ENCODE measurements at places on chromosomes 2 and 18.

DNA sequence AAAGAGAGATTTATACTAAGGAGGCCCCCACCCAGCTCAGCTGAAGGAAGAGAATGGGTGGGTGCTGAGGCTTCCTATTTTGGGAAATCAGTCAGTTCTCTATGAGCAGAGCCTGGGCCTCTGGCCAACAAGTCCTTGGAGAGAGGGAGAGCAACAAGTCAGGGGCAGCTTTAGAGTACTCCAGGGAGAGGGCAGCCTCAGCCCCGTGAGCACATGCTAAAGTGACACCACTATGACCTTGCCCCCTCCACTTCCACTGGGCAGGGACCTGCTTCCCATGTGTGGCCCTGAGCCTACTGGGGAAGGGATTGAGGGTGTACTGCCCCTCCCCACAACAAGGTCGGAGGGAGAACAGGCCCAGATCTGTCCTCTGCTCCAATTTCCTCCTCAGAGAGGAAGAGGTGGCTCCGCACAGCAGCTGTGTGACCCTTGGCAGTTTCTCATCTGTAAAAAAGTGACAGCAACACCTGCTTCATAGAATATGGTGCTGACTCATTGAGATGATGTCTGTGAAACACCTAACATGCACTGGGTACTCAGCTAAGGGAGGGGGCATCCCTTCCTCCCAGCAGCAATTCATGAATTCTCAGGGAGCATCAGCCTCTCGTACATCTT lies 72.9 kb downstream of the CLHC1 start:
- DNase-seq, result no peak

DNA sequence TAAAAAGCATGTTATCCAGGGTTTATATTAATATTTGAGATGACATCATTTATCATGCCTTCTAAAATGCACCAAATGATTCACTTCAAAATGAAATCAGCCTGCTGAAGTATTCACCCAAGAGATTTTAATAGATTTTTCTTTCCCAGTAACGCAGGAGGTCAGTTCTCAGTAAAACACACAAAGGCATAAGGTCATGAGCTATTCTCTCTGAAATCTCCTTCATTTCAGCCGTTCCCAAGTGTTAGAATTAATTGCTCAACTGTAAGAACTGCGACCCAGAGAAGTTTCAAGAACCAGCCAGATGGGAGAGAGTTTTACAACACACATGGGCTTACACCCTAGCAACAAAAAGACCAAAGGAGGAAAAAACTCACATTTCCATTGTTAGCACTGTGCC lies 84.2 kb upstream of the PHLPP1 start:
- no peak for DNase-seq

GRCh38 chr2:641872-642815 lies 35.1 kb downstream of the TMEM18 start:
- no peak for DNase-seq

- DNase-seq, result peak; percentile 68
Measured at GRCh38 chr18:42614619-42615293, 500.7 kb downstream of the RIT2 start.

DNA sequence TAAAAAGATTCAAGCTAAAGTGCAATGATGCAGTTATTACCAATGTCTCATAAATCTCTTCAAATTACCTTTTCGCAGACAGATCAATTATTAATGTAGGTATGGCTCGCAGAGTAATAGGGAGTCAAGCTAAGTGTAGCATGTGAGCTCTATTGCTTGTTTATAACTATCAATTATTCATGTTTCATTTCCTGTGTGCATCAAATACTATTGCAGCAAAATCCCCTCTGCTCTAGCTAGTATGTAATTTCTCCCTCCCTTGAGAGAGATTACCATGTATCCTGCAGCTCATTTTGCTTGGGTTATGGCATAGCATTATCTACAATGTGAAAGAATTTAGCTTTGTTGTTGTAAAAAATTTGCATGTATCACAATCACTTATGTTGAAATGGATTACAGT lies 65.6 kb upstream of the SCN1A start:
- no peak for DNase-seq

GRCh38 chr2:156459720-156460119 lies 23.5 kb downstream of the GPD2 start:
- DNase-seq, result no peak

GRCh38 chr2:149656996-149657395 lies 69.4 kb upstream of the MMADHC start:
- no peak for DNase-seq

GRCh38 chr18:3482258-3482657 lies 32.3 kb downstream of the TGIF1 start:
- no peak for DNase-seq

- no peak for DNase-seq
Measured at GRCh38 chr18:62802523-62802922, 87.2 kb downstream of the PHLPP1 start.

DNA sequence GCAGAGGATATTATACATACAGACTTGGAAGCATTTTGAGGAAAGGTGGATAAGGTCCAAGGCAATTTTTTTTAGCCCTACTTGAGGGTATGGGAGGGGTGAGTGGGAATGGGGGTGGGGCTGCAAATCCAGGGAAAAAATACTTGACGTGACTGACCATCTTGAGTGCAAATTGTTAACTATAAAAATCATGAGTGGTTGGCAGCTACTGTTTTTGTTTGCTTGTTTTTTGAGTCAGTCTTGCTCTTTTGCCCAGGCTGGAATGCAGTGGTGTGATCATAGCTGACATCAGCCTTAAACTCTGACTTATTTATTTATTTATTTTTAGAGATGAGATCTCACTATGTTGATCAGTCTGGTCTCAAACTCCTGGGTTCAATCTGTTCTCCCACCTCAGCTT lies 458.8 kb downstream of the PIK3C3 start:
- peak; percentile 68 for DNase-seq

- DNase-seq, result no peak
Measured at GRCh38 chr2:163185160-163185559, 346.6 kb upstream of the KCNH7 start.

- peak; percentile 71 for DNase-seq
Measured at GRCh38 chr2:74554820-74555531, 456 bp downstream of the DOK1 start.

DNA sequence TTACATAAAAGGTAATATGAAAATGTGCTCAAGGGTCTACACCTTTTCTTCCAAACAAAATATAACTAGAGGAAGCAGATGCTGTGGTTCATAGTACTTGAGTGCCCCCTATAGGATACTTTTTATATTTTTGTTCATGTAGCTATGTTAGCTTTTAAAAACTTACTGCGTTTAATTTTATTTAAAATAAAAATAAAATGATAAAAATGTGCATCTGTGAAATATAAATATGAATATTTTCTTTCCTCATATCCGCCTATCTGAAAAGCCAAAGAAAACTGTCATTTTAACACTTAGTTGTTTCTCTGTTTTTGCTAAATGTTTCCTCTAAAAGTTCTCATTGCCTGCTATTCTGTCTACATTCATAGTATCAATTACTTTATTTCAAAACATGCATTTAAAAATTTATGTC lies 9.6 kb upstream of the LRP1B start:
- peak; percentile 50 for DNase-seq

DNA sequence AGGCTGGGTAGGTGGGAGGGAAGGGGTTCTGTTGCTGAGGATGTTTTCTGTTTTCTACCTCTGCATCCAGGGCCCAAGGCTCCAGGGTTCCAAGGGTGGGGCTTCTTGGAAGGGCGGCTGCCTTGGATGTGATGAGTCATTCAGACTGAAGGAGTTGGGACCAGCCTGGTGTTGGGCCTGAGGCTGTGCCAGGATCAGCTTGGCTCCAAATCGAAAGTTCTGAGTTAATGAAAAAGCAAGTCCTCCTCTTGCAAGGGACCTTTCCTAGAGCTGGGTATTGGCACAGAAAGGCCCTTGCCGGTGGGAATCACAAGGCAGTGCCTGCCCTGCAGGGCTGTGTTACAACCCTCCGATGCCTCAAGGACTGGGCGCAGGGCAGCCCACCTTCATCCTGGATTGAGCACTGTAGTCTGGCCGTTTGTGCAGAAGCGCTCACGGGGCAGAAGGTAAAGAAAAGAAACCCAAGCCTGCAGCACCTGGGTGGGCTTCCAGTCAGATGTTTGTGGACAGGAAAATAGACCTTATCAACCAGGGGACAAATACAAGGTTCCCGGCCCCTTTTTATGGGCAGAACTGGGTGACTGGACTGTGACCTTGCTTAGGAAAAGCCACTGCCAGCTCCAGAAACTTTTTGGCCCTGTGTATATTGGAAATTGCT lies 52.5 kb upstream of the MCFD2 start:
- DNase-seq, result peak; percentile 83

- DNase-seq, result no peak
Measured at GRCh38 chr2:132752421-132753206, 82.6 kb upstream of the LYPD1 start.

DNA sequence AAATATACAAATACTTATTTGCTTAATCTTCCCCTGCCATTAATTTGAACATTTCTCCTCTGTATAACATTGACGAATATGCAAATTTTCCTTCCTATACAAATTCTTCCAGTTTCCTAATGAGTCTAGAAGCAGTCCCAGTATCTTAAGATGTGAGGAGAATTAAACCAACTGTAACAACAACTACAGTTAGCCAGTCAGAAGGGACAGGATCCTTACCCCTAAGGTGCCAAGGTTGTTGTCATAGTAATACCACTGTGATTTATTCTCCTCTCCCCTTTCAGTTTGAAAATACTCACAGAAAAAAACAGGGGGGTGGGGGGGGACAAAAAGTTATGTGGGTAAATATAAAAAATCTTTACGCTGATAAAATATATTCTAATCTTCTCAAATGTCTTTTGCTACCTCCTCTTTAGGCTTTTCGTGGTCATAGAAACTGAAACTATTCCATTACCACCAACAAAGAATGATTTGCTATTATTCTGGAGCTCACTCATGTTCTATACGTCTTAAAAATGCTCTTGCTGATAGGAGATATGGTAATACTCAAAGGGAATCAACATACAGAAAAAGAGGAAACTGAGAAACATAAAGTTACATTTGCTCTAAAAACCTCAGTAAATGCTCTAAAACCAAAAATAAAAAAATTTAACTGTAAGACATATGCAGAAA lies 107.6 kb downstream of the MEMO1 start:
- no peak for DNase-seq

DNA sequence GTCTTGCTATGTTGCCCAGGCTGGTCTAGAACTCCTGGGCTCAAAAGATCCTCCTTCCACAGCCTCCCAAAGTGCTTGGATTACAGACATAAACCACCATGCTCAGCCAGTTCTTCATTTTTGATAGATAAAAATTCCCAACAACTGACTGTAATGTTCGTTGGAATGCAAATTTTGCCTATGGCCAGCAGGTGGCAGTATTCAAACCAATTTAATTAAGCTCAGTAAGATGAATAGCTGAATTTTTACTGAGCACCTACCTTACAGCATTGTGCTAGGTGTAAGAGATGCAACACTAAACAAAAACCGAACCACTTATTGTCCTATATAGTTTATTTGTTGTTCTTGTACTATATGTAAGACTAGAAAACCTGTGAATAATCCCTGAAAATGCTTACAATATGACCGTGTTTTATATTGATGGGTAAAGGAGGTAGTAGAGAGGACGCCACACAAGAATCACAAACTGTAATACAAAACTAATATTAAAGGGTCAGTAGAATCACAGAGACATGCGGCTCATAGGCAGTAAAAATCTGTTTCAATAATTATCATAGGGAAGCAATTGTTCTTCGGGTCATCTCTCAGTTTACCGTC lies 8.2 kb upstream of the TMEM182 start:
- peak; percentile 58 for DNase-seq

Data from mesenchymal stem cell (in vitro differentiated cells and primary cell).